ENCODE measurements at places on chromosomes 6 and 20. TPM values are rescaled to one million over a fixed set of nuclear protein-coding genes. Genes with fewer than 3 reads are reported as not detected.

- no peak overlapping the region for H3K4me3 ChIP-seq
- H3K36me3 ChIP-seq = peaks cover 57% of the 10 kb centered on the region
- H3K4me1 ChIP-seq = peaks cover 10% of the 10 kb centered on the region
- H3K27me3 ChIP-seq = no peaks in the 10 kb centered on the region
- DNase-seq = peak; percentile 81
Measured at GRCh38 chr20:62136283-62137091, 6.7 kb downstream of the PSMA7 start.

DNA sequence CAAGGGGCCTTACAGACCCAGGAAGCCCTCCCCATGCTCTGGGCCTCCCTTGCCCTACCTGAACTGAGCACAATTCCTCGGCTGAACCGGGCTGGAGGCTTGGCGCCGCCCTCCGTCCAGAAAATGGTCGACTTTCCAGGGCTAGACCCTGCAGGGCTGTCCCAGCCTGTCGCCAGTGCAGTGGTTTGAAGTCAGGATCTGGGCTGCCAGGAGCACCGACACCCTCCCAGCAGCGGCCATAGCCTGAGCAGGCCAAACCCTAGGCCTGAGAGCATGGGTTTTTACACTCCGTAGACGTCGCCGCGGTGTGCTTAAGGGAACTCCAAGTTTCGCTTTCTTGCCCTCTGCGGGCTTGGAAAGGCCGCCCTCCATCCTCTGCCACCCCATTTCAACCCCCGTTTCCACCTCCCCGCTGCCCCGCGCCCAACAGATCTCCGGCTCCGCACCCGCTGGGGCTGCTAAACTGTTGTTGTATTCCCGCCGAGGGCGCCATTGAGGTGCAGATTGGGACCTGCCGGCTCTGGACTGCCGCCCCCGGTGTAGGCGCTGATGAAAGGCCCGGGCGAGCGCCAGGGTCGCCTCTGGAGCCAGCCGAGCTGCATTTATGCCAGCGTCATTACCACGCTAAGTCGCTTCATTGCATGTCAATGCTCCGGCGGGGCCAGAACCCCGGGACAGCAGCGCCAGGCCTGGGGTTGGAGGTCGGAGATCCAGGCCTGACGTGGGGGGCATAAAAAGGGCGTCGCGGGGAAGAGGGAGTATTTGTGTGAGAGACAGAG is 2.2 kb upstream of the TFAP2A start:
- H3K4me1 ChIP-seq = no peaks in the 10 kb centered on the region
- H3K27ac ChIP-seq = no peak overlapping the region
- no peak for DNase-seq

- no peaks in the 10 kb centered on the region for H3K27me3 ChIP-seq
- no peak overlapping the region for H3K27ac ChIP-seq
- no peak overlapping the region for H3K4me3 ChIP-seq
- DNase-seq = no peak
- no peaks in the 10 kb centered on the region for H3K36me3 ChIP-seq
Measured at GRCh38 chr6:108804956-108805355, 43.3 kb upstream of the ARMC2 start.

The DNAH8 gene
- total RNA-seq = not detected

The LPA gene
- not detected for total RNA-seq

The KCNK16 gene
- total RNA-seq = not detected

The CEP85L gene
- total RNA-seq = 19.9 TPM

The LEMD2 gene
- total RNA-seq = 79.0 TPM

The KCNK15 gene
- 11.1 TPM for total RNA-seq

The MDFI gene
- total RNA-seq = 1.4 TPM

The ZC2HC1B gene
- not detected for total RNA-seq
